Adipose tissue (tissue), 3 donors: ENCODE measurements at places on chromosomes 4 and X. TPM values are rescaled to one million over a fixed set of nuclear protein-coding genes. Genes with fewer than 3 reads are reported as not detected.

The TMEM255A gene
- 4.2 TPM for polyA plus RNA-seq

The KCNIP4 gene
- polyA plus RNA-seq, result 0.34 TPM

The SULT1E1 gene
- polyA plus RNA-seq, result not detected

The CAPN6 gene
- polyA plus RNA-seq, result 2.2 TPM

The FHIP1A gene
- 0.76 TPM for polyA plus RNA-seq

The CLTRN gene
- 0.51 TPM for polyA plus RNA-seq

The AFM gene
- polyA plus RNA-seq, result not detected

The YY2 gene
- 1.3 TPM for polyA plus RNA-seq

The CAMK2D gene
- polyA plus RNA-seq, result 28.6 TPM

The EDNRA gene
- 0.53 TPM for polyA plus RNA-seq
